Stimulated activated CD4-positive, alpha-beta T cell treated with anti-CD3 and anti-CD28 coated beads, Interleukin-15, amount 100 ng/mL, for 1 hour (primary cell): ENCODE measurements at places on chromosomes 13 and 19.

- DNase-seq = no peak
These were observed 58.8 kb upstream of the ZNF681 start for GRCh38 chr19:23817519-23817918.

DNA sequence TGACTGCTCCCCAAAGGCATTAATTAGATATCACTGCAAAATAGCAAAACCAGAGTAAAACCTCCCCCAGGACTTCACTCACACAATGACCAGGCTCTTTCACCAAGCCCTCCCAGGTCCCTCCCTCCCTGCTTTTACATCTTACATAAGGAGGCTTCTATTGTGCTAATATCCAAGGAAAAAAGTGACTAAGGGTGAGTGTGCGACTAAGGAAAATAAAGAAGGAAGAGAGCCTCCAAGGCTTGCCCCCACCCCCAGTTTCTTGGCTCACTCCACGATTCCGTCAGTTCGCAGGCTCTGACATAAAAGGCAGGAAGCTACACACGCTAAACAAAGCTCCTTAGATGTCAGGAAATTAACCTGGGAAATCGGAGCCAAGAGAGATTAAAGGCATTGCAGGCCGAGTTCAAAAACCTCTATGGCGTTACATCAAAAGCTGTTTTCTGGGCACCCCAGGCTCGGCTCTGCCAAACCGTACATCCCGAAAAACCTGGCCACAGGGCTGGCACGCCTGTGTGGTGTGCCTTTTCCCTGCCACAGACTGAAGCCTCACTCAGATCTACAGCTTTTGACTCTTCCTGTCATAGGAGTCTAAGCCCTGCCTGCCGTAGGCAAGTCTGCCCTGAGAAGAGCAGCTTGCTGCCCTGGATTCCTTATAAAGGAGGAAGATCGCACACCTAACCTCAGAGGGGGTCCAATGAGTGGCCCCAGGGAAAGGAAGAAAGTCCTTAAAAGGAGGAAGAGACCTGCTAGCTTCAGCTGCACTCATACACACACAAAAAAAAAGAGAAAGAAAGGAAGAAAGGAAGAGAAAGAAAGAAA is 67.0 kb upstream of the SERP2 start:
- no peak for DNase-seq

- no peak for DNase-seq
These were observed 1.1 kb downstream of the EML2 start for GRCh38 chr19:45637890-45638667.

DNA sequence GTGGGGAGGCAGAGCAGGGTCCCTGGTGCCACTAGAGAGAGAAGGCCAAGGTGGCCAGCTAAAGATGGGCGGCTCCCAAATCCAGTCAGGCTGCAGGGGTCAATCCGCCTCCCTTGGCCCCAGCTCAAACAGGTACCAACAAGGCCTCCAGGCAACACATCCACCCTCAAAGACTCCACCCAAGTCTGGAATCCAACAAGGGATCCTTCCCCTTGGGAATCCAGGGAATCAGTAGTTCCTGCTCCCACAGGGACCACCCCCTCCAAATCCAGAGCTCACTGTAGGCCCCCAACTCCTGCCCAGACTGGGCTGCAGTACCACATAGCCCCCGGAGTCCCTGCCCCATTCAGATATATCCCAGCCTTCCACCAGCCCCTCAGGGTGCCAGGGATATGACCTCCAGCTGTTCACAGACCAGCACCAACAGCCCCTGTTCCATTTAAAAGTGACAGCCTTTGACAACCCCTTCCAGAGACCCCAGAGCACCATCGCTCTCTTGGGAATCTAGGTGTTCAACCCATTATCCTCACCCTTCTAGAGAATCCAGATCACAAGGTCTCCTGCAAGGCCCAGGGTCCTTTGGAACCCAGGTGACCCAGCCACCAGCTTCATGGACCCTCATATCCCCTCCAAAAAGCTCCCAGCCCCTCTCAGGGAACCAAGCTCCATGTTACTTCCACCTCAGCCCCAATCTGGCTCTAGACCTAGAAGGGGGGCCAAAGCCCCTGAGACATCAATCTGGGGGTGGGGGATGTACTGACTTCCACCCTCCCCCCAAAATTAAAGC is 3.2 kb downstream of the ERF start:
- DNase-seq = no peak

GRCh38 chr13:43339805-43340550 is 316.6 kb downstream of the DNAJC15 start:
- no peak for DNase-seq

DNA sequence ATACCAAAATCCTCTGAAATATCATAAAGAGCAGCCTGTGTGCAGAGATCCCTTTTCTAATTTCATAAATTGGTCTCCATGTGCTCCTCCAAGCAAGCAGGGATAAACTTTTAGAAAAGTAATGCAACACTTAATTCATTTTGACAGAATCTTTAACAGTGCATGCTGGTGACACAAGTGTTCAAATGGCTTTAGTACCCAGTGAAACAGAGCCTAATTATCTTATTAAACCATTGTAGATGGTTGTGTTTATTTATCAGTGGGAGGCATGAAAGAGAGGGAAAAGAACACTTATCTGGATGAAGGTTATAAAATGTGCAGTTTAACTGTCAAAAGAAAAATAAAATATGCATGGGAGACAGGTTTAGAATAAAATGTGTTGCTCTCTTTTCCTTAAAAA is 945.0 kb upstream of the PCDH20 start:
- no peak for DNase-seq

DNA sequence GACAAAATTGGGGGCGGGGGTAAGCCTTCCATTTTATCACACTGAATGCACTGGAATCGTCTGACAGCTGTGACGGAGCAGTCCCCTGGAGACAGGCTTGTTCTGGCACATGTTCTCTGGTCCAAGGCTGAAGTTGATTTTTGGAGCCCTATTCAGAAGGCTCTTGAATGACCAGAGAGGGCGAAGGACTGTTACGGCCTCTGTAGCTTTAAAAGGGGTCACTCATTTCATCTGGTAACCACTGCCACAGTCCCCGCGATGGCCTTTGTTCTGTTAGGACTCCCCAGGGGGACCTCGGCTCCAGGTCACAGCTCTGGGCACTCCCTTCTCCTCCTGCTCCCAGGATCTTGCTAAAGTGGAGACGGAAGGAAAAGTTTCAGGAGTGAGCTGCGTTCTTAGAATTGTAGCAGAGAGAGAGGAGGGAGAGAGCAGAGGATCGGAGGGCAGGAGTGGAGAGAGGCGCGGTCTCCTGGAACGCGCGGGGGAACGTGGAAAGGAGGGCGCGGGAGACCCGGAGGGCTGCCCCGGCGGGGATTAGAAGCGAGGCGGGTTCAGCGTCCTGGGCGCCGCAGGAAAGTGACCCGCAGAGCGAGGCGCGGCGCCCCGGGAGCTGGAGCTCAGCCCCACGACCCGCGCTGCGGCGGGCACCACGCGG is 134.3 kb upstream of the MYO16 start:
- no peak for DNase-seq

DNA sequence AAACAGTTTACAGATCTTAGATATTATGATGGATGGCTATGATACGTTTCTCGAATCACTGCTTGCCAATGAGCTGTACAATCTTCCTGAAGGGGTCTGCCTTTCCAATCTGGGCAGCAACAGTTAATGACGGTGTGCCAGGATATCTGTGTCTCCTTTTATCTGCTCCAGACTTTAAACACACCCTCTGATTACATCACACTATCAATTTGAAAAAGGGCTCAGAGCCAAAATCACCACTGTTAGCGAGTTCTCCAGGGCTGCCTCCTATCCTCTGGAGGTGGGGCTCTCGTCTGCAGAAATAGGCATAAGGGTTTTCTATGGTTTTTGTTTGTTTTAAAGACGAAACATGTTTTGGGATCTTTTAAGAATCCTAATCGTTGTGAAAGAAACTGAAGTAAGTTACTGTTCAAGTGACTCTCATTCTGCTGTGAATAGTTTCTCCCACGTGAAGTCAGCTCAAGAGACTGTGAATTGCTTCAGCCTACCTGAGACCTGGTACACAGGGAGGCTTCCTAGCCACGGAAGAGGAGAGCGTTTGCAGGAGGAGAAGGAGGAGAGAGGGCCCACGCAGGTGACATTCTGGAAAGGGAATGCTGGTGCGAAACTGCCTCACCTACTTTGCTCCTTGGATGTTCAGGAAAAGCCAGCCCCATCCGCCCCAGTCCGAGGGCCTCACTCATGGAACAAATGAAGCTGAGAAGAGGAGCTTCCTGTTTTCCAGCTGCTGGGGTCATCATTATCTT is 15.2 kb upstream of the GJA3 start:
- DNase-seq = no peak

DNA sequence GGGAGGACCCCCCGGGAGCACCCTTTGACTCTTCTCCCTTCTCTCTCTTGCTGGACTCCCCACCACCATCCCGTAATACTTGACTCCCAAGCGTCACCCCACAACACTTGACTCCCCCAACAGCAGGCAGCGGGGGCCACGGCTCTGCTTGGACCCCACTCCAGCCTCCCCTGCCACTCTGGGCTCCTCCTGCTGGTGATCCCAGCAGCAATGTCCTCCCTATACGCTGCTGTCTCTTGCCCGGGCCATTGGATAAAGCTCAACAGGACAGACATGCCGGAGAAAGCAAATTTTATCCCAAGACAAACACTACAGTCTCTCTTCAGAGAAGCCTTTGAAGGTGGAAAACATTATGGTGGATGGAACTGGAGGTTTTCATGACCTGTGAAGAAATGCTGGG is 20.4 kb upstream of the AMER2 start:
- DNase-seq = no peak

- no peak for DNase-seq
These were observed 141.9 kb downstream of the SLC7A1 start for GRCh38 chr13:29453617-29454011.

DNA sequence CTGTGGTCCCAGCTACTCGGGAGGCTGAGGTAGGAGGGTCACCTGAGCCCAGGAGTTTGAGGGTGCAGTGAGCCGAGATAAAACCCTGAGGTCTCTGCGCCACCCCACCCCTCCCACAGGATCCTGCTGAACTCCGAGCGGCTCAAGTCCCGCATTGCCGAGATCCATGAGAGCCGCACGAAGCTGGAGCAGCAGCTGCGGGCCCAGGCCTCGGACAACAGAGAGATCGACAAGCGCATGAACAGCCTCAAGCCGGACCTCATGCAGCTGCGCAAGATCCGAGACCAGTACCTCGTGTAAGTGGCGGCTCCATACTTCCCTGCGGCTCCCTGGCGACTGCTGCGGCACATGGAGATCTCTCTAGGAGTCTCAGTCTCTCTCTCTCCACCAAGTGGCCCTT is 6.6 kb upstream of the IFI30 start:
- DNase-seq = no peak

- no peak for DNase-seq
These were observed 84.3 kb downstream of the RNASEH2B start for GRCh38 chr13:50993934-50994333.

DNA sequence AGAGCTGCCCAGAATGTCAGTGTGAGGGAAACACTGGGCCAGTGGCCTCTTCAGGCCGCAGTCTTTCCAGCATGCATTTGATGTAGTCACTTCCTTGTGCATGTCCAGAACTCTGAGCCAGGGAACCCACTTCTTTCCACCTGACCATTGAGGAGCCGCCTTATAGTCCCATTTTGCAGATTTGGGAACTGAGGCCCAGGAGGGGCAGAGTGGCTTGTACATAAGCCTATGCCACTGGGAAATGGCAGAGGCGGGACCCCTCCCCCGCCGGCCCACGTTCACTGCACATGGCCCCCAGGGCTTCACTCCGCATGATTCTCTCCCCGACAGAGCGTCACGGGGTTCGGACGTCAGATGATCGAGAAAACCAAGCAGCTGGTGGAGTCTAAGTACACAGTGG is 5.6 kb upstream of the SPIB start:
- no peak for DNase-seq

DNA sequence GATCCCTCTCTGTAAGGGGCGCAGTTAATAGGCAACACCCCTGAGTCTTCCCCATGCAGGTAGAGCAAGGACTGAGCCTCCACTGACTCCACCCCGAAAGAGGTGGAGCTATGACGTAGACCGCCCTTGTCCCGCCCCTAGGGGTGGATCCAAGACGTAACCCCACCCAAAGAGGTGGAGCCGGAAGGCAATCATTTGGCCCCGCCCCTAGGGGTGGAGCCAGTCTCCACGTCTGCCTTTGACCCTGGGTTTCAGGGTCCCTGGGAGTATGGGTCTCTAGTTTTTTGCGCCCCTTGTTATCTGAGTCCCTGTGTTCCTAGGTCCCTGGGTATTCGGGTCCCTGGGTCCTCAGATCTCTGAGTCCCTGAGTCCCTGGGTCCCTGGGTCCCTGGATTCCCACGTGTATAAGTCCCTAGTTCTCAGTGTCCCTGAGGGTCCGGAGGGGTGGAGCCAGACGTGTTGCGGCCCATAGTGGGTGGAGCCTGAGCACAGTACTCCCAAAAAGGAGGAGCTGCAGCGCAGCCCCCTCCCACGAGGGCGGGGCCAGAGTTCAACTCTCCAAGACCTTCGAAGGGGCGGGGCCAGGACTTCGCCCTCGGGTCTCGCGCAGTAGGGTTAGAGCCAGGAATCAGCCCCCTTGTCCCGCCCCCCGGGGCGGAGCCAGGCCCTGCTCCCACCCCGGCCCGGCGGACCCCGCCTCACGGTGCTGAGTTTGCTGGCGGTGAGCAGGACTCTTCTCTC is 5.3 kb downstream of the DENND1C start:
- DNase-seq = peak; percentile 45

DNA sequence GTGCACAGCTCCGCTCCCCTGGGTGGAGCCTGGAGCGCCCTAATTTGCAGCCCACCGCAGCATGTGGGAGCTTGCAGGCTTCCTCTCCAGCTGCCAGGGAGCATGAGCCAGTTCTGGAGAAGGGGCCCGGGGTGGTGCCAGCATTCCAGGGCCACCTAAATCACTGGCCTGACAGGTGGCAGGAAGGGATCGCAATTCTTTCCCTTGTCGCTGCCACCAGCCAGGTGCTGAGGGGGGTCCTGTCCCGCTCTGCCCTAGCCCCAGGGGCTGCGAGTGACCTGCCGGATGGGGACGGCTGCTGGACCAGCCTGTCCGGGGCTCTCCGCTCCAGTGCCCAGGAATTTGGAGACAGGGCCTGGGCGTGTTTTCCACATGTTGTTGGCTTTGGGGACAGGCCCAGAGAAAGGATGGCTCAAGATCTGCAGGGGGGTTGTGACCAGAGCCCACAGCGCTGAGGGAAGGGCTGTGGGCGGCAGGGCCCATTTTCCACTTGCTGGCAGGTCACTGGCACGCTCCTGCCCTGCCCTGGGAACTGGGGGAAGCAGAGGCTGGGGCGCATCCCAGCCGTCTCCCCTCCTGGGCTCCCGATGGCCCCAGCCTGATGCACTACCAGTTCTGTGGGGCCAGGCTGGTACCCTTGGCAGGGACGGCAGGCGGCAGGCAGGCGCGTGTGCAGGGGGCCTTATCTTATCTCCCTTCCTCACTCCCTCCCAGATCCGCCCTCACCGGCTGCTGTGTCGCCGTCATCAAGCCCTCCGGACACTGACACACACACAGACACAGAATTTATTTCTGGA is 9.5 kb downstream of the NDUFA11 start:
- DNase-seq = no peak

DNA sequence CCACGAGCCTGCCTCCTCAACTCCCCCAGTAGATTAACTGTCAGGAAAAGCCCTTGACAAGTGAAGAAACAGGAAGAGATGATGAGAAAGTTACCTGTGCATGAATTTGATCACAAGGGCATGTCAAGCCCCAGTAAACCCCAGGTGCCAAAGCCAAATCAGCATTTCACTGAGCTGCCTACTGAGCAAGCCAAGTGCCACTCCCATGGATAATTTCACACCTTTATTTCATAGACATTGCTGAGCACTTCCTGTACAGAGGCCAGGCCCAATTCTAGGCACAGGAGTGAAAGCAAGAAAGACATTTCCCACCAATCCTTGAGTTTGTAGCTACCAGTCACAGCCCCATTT is 2.4 kb downstream of the GADD45GIP1 start:
- DNase-seq = no peak

GRCh38 chr19:5559804-5560133 is 8.0 kb downstream of the TINCR start:
- no peak for DNase-seq

- no peak for DNase-seq
These were observed 5.8 kb upstream of the B9D2 start for GRCh38 chr19:41369769-41370168.
